ENCODE measurements at places on chromosomes 6 and 20.

GRCh38 chr6:160798625-160799024, 96.6 kb downstream of the PLG start:
- DNase-seq: no peak

GRCh38 chr6:77015350-77015749, 447.9 kb downstream of the HTR1B start:
- DNase-seq: no peak

GRCh38 chr6:151475653-151476523, 17.9 kb upstream of the CCDC170 start:
- DNase-seq: no peak

DNA sequence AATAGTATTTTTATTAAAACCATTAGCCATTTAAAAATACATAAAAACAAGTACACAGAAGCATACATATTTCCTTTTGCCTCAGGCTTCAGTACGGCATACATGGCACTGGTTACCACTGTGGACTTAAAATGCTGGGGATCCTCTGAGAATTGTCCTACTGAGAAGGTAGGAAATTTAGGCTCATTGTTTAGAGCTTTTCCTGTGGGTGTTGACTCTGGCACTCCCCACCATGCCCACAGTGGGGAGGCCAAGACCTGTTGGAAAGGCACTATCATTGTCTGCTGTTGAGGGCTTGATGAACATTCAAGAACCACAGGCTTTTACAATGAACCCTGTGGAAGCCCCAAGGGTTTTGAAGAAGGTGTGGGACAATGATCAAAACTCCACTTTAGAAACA, 473.4 kb downstream of the BTBD3 start:
- no peak for DNase-seq

DNA sequence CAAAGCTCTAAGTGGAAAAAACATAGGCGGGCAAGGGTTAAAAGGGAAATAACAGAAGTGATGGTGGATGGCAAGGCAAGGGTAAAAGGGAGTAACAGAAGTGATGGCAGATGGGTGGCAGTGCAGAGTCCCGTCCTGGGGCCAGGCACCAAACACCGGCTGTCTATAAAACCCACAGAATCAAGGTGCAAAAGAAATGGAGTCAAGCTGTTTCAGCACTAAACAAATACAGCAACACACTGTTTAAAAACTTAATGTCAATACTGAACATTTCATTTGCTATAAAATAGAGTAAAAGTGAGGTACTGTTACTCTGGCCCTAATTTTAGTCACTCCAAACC, 87.6 kb downstream of the MAN1A1 start:
- DNase-seq: no peak

- no peak for DNase-seq
These were observed 21.7 kb downstream of the SERPINB9 start for GRCh38 chr6:2881423-2881822.

GRCh38 chr20:15642676-15643075, 930.6 kb downstream of the KIF16B start:
- DNase-seq: no peak

DNA sequence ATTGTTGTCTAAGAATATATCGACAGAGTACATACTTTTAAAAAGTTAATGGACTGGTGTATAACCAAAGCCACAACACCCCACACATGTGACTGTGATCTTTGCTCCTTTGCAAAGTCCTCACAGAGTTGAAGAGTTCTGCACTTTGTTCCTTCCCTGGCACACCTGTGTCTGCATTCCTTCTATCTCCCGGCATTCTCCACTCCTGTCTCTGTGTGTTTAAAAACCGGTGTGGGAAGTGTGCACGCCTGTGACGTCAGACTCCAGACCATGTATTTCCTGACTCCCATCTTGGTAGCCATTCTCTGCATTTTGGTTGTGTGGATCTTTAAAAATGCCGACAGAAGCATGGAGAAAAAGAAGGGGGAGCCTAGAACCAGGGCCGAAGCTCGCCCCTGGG, at the start of gene IYD:
Gene IYD (plus strand): TSS at position 251 of the 400 bp plus-strand sequence. CDS start 20 bp downstream, at position 271.
- no peak for DNase-seq

DNA sequence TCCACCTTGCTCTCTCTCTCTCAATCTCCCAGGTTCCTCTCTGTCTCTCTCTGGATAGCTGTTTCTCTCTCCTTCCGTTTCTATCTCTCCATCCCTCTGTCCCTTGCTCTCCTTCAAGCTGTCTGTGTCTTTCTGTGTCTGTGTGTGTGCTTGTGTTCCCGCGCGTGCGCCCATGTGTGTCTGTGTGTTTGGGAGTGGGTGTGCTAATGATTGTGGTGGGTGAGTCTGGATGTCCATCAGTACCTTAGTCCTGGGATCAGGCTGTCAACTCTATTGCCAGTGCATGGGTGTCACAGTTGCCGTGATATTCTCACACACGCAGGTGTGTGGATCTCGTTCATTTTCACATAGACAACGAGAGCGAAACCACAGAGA, 1380.6 kb upstream of the DEFB115 start:
- no peak for DNase-seq

DNA sequence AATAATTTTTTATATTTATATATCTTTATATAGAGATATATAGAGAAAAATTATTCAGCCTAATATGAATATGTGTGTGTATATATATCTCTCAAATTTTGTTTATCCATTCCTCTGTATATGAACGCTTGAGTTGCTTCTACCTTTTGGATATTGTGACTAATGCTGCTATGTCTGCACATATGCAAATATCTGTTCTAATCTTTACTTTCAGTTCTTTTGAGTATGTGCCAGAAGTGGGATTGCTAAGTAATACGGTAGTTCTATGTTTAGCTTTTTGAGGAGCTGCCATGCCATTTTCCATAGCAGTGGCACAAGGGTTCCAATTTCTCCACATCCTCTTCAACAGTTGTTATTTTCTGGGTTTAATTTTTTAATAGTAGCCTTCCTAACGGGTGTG, 72.8 kb upstream of the CEP85L start:
- no peak for DNase-seq

DNA sequence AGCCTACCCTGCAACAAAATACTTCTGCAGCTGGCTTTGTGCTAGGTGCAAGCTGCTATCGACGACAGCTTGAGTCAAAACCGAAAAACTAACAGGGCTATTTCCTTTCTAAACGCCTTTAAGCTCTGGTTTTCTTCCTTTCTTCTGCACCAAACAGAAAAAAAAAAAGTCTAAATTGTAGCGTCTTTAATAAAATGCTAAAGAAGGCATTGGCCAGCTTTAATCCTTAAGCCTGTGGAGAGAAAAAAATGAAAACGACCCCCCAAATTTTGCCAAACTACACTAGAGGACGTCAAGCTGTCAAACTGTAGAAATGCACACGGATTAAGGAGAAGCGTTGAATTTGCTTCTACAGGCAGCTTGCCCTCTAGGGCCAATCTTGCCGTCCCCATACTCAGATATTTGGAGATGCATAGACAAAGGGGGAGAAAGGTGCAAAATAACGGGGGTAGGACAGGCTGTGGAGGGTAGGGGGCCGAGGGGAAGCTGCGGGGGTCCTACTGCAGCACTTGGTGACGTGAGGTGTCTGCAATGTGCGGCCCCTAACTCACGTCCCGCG, 1.4 kb upstream of the NRN1 start:
- no peak for DNase-seq

- no peak for DNase-seq
These were observed 11.6 kb downstream of the C6orf163 start for GRCh38 chr6:87356181-87356580.

GRCh38 chr6:43149265-43149664, 21.8 kb upstream of the SRF start:
- no peak for DNase-seq

GRCh38 chr6:122715725-122716124, 63.8 kb upstream of the FABP7 start:
- DNase-seq: no peak

- DNase-seq: no peak
These were observed 826 bp upstream of the PYGB start for GRCh38 chr20:25247000-25247517.

DNA sequence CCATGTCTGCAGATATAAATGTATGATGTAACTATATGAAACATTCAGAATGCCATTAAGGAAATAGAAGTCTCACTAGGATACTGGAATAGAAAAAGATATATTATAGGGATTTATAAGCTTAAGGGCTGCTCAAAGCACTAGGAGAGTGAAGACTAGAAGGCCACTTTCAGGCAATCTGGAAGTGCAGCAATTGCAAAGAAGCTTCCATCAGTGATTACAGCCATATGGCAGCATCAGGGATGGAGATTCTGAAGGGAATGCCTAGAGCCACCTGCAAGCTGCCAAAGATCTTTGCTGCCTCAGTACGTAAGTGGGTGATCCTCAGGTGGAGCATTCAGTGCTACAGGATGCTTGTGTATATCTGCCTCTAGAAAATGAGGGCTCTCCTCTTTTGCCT, 796.2 kb upstream of the EPHA7 start:
- DNase-seq: no peak

- DNase-seq: no peak
These were observed 401.2 kb downstream of the THBS2 start for GRCh38 chr6:168852376-168852884.

GRCh38 chr6:968791-969190, 275.9 kb upstream of the EXOC2 start:
- DNase-seq: no peak

- no peak for DNase-seq
These were observed 107.8 kb downstream of the ZFP64 start for GRCh38 chr20:52083627-52084232.

- no peak for DNase-seq
These were observed 1.5 kb upstream of the ARFGEF2 start for GRCh38 chr20:48919882-48920526.

GRCh38 chr20:25061103-25061799, 3.3 kb upstream of the ACSS1 start:
- DNase-seq: no peak

- no peak for DNase-seq
These were observed 343.8 kb upstream of the MMS22L start for GRCh38 chr6:97626671-97627441.

DNA sequence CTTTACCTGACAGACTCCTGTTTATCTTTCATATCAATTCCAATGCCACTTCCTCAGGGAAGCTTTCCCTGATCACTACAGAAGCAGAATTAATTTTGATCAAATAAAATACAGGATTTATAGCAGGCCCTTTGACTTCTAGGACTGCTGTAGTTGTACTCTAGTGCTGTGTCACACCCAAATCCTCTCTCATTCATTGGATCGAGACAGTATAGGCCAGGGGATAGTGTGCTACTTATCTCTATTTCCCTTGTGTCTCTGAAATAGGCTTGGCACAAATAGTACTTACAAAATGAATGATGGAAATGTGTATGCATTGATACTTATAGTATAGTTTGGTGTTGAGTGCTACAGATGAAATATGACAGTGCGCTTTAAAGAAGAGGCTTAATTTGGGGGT, 19.8 kb downstream of the RALY start:
- DNase-seq: no peak

GRCh38 chr6:75691012-75691411, 58.0 kb upstream of the MYO6 start:
- DNase-seq: no peak

GRCh38 chr6:42781546-42781795, 381 bp upstream of the BICRAL start:
- DNase-seq: no peak

GRCh38 chr20:25276533-25277050, 28.7 kb downstream of the PYGB start:
- DNase-seq: no peak

- DNase-seq: no peak
These were observed 954 bp upstream of the BLCAP start for GRCh38 chr20:37528446-37529213.

DNA sequence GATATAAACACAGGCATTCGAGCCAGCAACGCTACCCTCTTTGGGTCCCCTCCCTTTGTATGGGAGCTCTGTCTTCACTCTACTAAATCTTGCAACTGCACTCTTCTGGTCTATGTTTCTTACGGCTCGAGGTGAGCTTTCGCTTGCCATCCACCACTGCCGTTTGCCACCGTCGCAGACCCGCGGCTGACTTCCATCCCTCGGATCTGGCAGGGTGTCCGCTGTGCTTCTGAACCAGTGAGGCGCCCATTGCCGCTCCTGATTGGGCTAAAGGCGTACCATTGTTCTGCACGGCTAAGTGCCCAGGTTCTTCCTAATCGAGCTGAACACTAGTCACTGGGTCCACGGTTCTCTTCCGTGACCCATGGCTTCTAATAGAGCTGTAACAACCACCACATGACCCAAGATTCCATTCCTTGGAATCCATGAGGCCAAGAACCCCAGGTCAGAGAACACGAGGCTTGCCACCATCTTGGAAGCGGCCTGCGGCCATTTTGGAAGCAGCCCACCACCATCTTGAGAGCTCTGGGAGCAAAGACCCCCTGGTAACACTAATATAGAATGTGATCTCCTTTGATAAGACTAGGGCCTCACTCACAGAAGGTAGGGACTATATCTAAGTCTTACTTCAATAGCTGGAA, 973 bp downstream of the UBD start:
- no peak for DNase-seq

- DNase-seq: no peak
These were observed 64.3 kb downstream of the FNDC1 start for GRCh38 chr6:159233365-159234101.

DNA sequence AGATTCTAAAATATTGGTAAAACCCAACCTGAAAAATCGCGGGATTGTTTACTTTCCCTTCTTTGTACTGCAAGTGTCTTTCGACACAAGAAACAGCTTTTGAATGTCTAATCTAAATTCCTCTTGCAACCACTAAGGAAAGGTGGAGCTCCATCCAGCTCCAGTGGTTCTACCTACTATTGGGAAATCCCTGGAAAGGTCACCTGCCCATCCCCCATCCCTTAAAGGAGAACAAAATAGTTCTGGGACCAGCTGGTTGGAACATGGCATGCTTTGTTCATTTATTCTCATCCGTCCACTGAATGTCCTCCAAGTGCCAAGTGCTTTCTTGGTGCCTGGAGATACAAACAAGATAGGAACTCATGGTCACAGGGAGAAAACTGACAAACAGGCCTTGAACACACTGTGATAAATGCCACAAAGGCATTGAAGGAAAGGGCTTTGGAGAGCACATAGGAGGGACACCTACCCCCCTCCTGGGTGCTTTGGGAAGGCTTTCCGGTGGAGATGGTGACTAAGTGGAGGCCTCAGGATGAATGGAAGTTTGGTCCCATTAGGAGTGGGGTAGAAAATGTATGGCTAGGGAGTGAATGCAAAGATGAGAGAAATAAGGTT, 2.3 kb upstream of the CITED2 start:
- DNase-seq: no peak

DNA sequence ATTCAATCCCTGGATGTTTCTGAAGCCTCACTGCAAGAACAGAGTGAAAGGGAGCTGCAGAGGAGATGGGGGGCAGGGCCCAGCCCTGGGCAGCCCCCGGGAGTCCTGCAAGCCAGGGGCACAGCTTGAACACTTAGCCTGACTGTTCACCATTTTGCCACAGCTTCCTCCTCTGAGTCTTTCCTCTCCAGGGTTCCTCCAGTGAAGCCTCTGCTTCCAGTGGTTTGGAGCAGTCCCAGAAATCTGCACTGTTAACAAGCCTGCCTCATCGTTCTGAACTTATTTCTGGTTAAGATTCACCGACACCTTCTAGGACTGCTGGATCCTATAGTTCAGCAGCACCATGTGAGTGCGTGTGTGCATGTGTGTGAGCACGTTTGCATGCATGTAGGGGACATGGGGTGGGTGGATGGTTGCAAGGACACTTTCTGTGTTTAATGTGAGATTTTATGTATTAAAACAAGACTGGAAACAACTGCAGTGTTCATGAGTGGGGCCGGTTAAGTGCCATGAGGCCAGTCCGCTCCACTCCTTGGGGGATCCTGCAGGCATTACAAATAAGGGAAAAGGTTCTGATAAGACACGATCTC, 24.6 kb downstream of the CEBPB start:
- DNase-seq: no peak

- no peak for DNase-seq
These were observed 6.0 kb upstream of the HMGN3 start for GRCh38 chr6:79240509-79240908.

- DNase-seq: no peak
These were observed 16.5 kb upstream of the EFHC1 start for GRCh38 chr6:52403627-52404026.
